Naive B cell (primary cell): ENCODE measurements at places on chromosomes 1 and 21. TPM values are rescaled to one million over a fixed set of nuclear protein-coding genes. Genes with fewer than 3 reads are reported as not detected.

- DNase-seq: no peak
These were observed 134.4 kb downstream of the ZNF281 start for GRCh38 chr1:200275415-200275814.

DNA sequence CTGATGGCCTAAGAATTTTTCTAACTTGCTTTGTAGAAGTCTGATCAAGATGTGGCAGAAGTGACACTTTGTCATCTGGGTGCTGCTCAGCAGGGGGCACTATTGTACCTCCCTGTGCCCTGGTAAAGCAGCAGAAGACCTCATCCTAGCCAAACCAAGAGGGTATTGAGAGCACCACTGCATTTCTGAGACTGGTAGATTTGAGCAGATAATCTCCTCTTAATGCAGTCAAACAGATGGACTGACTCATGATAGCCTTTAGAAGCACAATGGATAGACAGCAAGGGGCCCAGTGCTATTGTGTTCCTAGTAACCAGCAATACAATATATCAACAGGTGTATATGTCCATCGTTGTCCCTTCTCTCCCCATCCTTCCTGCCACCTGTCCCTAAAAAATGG lies 5.7 kb downstream of the TPM3 start:
- peak; percentile 20 for DNase-seq

DNA sequence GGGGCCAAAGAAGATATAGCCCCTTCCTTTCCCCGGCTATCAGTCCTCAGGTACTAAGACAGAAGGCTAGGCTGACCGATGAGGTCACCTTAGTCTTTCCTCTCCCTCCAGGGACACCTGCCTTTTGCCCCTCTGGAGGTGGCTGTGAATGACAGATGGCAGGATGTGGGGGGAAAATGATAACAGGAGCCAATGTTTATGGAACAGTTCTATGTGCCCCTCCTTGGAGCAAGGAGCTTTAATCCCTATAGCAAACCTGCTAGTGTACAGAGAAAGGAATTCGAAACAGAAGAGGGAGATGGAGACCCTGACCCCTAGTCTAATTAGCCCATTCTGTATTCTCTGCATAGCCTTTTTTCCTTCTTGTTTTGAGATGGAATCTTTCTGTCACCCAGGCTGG lies 28.1 kb downstream of the SERINC2 start:
- no peak for DNase-seq

DNA sequence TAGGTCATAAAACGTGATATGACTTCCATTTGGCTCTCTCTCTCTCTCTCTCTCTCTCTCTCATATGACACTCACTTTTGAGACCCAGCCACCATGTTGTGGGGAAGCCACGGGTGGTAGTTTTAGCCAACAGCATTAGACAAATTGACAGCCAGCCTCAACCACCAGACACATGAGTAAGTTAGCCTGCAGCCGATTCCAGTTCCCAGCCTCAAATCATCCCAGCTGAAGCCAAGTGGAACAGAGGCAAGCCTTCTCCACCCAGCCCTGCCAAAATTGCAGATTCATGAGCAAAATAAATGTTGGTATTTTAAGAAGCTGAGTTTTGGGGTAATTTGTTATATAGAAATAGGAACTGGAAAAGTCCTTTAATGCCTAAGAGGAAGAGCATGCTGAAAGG lies 98.0 kb upstream of the DNAH14 start:
- DNase-seq: no peak

DNA sequence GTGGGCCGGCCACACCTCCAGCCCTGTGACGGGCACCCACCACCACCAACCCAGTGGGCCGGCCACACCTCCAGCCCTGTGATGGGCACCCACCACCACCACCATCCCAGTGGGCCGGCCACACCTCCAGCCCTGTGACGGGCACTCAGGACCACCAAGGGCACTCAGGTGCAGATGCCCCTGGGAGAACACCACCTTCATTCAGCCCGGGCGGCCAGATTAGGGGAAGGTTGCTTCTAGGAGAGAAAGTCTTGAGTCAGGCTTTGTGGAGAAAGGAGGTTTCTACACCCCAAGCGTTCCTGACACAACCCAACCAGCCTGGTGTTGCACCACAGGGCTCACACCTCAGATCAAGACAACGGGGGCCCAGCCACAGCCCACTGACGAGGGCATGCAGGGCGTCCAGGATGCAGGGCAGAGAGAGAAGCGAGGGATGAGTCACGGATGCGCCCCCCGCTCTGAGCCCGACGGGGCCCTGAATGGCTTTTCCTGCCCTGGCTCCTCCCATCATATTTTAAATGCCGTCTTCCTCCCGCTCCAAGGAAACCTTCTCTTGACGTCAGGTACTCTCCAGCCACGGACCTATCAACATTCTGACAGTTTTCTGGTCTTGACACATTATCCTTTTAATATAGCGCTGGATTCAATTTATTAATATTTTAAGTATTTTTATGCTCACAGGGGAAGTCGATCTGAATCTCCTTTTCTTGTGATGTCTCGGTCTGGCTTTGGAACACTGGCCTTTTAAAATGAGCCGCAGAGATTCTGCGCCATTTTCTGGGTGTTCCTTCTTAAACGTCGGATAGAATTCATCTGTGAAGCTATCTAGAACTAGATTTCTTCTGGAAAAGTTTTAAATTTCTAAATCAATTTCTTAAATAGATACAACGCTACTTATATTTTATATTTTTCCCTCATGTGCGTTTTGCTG lies 631 bp upstream of the SPATC1L start:
- DNase-seq: peak; percentile 88

- no peak for DNase-seq
These were observed 47.0 kb upstream of the MPC2 start for GRCh38 chr1:167983797-167984420.

GRCh38 chr1:216044538-216044937 lies 378.7 kb downstream of the USH2A start:
- no peak for DNase-seq

- DNase-seq: no peak
These were observed 96.3 kb upstream of the SLC44A3 start for GRCh38 chr1:94723894-94724293.

GRCh38 chr1:38609166-38610025 lies 250.2 kb downstream of the RRAGC start:
- DNase-seq: no peak

Gene XCL2
- 1.1 TPM for polyA plus RNA-seq

Gene EDARADD
- polyA plus RNA-seq: not detected
